ENCODE measurements at places on chromosomes 6 and 20.

GRCh38 chr6:122484760-122485159 is 13.2 kb upstream of the SERINC1 start:
- H3K4me3 ChIP-seq, result no peak overlapping the region
- no peaks in the 10 kb centered on the region for H3K36me3 ChIP-seq
- DNase-seq, result no peak

- H3K4me3 ChIP-seq, result no peak overlapping the region
- no peak for DNase-seq
- H3K27me3 ChIP-seq, result no peaks in the 10 kb centered on the region
- no peak overlapping the region for H3K27ac ChIP-seq
Measured at GRCh38 chr20:50506270-50506579, 4.0 kb upstream of the PTPN1 start.

GRCh38 chr6:45630801-45631200 is 253.1 kb upstream of the SUPT3H start:
- no peak overlapping the region for H3K27ac ChIP-seq
- H3K27me3 ChIP-seq, result no peaks in the 10 kb centered on the region
- DNase-seq, result no peak
- no peaks in the 10 kb centered on the region for H3K36me3 ChIP-seq
- H3K4me3 ChIP-seq, result no peak overlapping the region

DNA sequence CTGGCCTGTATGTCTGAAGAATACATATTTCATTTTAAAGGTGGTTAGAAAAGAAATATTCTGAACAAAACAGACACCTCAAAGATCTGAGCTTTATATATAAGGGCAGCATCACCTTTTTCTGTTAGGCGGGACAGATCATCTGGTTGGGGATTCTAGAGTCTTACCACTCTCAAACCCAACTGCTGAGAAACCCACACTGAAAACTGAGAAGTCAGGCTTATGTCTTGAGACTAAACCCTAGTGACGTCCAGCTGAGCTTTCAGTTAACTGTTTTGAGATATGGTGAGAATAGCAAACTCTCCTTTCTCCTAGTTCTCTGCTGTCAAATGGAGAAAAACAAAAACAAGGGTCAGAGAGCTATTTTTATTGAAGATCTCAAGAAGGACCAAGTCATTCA is 63.7 kb upstream of the CCN6 start:
- no peak overlapping the region for H3K27ac ChIP-seq
- no peak overlapping the region for H3K4me3 ChIP-seq
- H3K4me1 ChIP-seq, result no peaks in the 10 kb centered on the region
- DNase-seq, result no peak
- no peaks in the 10 kb centered on the region for H3K27me3 ChIP-seq
- H3K36me3 ChIP-seq, result no peaks in the 10 kb centered on the region

DNA sequence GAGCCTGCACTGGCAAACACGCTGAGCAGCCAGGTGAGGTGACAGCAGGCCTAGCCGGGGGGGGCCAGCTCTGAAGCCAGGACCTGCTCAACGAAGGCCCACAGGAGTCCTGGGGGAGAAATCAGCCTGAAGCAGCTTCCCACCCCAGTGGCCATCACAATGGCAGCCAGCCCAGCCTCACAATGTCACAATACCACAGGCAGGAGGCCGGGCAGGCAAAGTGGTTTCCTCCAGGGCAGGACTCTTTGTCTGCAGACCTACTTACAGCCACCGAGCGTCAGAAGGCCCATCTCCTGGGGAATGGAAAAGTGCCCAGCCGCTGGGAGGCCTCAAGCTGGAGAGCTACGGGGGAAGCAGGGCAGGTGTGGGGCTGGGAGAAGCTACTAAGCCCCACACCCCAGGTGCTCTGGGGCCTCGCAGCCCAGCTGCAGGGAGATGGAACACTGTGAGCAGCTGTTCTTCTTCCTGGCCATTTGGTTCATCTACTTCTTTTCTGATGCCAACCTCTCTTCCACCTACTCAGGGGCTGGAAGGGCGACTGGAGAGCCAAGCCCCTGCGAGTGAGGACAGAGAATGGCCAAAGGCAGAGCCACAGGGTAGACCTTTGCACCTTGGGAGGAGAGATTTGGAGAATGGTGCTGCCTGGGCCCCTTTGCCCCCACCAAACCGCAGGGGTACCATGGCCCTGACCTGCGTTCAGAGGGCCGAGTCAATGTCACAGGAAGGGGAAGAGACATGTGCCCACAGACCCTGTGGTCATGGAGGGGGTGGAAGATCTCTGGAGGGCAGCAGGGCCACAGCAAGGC is 22.3 kb upstream of the AVP start:
- no peak overlapping the region for H3K4me3 ChIP-seq
- no peaks in the 10 kb centered on the region for H3K27me3 ChIP-seq
- peaks cover 18% of the 10 kb centered on the region for H3K36me3 ChIP-seq
- DNase-seq, result no peak

DNA sequence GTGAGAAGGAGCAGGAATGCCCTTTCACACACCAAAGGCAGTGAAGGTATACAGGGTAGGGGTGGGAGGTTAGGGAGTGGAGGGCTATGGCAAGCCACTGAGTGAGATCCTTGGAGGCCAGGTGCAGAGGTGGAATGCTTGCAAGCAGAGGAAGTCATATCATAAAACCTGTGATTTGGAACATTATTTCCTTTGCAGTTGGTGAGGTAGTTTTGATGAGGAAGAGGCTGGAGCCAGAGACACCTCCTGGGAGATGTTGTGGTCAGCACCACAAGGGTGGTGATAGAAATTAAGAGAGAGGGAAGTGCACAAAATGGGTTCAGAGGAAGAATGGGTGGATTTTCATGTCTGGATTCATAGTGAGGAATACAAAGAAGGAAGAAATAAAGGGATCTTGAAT is 73.0 kb downstream of the PLCB4 start:
- H3K27ac ChIP-seq, result no peak overlapping the region
- H3K27me3 ChIP-seq, result no peaks in the 10 kb centered on the region
- H3K4me3 ChIP-seq, result no peak overlapping the region
- H3K36me3 ChIP-seq, result no peaks in the 10 kb centered on the region

GRCh38 chr20:38728911-38729642 is 4.8 kb downstream of the SLC32A1 start:
- no peak for DNase-seq
- no peaks in the 10 kb centered on the region for H3K4me1 ChIP-seq
- H3K4me3 ChIP-seq, result no peak overlapping the region
- H3K27ac ChIP-seq, result no peak overlapping the region
- H3K36me3 ChIP-seq, result no peaks in the 10 kb centered on the region

GRCh38 chr20:59605601-59606364 is 1.4 kb downstream of the PHACTR3 start:
- no peak overlapping the region for H3K27ac ChIP-seq
- no peak overlapping the region for H3K4me3 ChIP-seq
- DNase-seq, result no peak
- peaks cover 5% of the 10 kb centered on the region for H3K4me1 ChIP-seq

DNA sequence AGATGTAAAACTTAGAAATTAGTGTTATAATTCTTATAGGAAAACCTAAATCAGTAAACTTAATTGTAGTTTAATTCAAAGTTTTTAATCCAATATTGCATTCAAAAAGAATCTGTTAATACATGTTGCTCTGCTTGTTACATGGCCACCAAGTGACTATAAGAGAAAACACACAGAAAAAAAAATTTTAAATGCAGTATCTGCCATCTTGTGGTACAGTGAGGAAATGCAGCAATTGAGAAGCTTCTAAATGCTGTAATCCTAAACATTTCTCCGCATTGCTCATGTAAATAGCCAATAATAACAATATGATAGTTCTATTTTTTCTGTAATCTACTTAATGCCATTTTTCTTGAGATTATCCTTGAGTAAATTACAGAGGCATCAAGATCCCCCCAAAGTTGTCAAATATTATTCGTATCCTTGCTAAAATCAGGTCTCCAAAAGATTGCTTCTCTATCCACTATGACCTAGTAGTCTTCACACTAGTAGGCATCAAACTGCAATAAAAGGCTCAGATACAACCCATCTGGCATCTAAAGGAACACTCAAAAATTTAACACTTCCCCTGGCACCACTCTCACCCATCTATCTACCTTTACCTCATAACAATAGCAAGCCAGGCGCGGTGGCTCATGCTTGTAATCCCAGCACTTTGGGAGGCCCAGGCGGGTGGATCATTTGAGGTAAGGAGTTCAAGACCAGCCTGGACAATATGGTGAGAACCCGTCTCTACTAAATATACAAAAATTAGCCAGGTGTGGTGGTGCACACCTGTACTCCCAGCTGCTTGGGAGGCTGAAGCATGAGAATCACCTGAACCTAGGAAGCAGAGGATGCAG is 34.6 kb downstream of the HDAC2 start:
- H3K4me1 ChIP-seq, result no peaks in the 10 kb centered on the region
- H3K36me3 ChIP-seq, result peaks cover 3% of the 10 kb centered on the region
- DNase-seq, result no peak
- H3K27ac ChIP-seq, result no peak overlapping the region
- no peak overlapping the region for H3K4me3 ChIP-seq

DNA sequence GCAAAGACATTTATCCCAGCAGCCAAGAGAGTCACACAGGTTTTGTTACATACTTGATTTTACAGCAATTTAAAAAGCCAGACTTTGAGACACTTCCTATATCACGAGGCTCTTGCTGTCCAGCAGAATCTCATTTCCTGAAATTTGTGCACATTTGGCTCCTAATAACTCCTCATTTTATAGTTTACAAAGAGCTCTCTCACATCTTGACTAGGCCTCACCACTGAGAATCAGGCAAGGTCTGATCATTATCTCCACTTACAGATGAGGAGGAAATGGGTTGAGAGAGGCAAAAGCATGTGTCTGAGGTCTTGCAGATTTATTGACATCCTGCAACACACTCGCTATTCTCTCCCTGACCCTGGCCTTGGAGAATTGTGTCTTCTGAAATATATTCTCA is 426.8 kb downstream of the MAFB start:
- DNase-seq, result no peak
- H3K27me3 ChIP-seq, result no peaks in the 10 kb centered on the region
- H3K27ac ChIP-seq, result no peak overlapping the region
- H3K4me1 ChIP-seq, result no peaks in the 10 kb centered on the region

DNA sequence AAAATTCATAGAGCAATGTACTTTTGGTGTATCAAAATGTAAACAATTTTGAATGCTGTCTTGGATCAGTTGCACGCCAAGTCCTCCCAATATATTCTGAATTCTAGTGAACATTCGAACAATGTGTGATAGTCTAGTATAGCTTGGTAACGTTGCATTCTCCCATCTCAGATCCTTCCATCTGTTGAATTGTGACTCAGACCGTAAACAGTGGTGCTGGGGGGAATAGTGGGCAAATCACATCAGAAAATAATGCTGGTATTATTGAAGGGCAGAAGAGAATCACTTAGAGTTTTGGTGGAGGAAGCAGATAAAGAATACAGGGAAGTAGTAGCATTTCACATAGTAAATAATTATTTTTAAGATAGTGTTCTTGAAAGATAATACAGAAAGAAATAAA is 45.7 kb upstream of the PBOV1 start:
- H3K4me1 ChIP-seq, result no peaks in the 10 kb centered on the region
- no peak overlapping the region for H3K27ac ChIP-seq
- no peak for DNase-seq
- H3K4me3 ChIP-seq, result no peak overlapping the region
- no peaks in the 10 kb centered on the region for H3K36me3 ChIP-seq

GRCh38 chr6:77341058-77341986 is 122.0 kb downstream of the HTR1B start:
- no peaks in the 10 kb centered on the region for H3K27me3 ChIP-seq
- H3K36me3 ChIP-seq, result no peaks in the 10 kb centered on the region
- H3K27ac ChIP-seq, result no peak overlapping the region
- peaks cover 5% of the 10 kb centered on the region for H3K4me1 ChIP-seq
- DNase-seq, result no peak

DNA sequence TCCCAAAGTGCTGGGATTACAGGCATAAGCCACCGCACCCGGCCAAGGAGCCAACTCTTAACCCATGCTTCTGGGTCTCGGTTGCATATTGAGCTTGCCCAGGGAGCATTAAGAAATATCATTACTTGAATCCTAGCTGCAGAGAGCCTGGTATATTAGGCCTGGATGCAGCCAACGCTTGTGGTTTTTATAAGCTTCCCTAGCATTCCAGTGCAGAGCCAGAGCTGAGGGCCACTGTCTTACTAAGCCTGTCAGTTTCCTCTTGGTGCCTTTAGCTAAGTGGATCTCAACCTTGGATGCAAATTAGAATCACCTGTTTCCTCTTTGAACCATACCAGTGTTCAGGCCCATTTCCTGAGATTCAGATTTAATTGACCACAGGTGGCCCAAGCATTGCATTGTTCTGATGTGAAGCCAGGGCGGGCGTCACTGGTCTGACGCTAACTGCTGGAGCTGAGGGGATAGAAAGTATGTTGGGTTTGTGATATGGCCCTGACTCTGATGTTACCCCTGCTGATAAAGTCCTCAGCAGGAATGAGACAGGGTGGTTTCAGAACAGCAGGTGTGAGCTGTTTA is 76.3 kb downstream of the BTBD3 start:
- no peak for DNase-seq
- no peaks in the 10 kb centered on the region for H3K27me3 ChIP-seq
- no peak overlapping the region for H3K27ac ChIP-seq
- H3K4me3 ChIP-seq, result no peak overlapping the region
- H3K36me3 ChIP-seq, result no peaks in the 10 kb centered on the region

- H3K4me1 ChIP-seq, result no peaks in the 10 kb centered on the region
- H3K27me3 ChIP-seq, result no peaks in the 10 kb centered on the region
- H3K27ac ChIP-seq, result no peak overlapping the region
- no peak overlapping the region for H3K4me3 ChIP-seq
Measured at GRCh38 chr6:131208787-131209186, 73.5 kb downstream of the AKAP7 start.

- H3K27ac ChIP-seq, result no peak overlapping the region
- H3K36me3 ChIP-seq, result no peaks in the 10 kb centered on the region
- H3K27me3 ChIP-seq, result no peaks in the 10 kb centered on the region
- DNase-seq, result no peak
- no peaks in the 10 kb centered on the region for H3K4me1 ChIP-seq
- no peak overlapping the region for H3K4me3 ChIP-seq
Measured at GRCh38 chr6:31086788-31087440, 25.5 kb downstream of the C6orf15 start.

GRCh38 chr6:158818581-158819212 is 471 bp downstream of the EZR start:
- H3K4me1 ChIP-seq, result peaks cover 11% of the 10 kb centered on the region
- H3K27ac ChIP-seq, result peak overlapping the region; percentile 89
- H3K4me3 ChIP-seq, result peak overlapping the region; percentile 86
- no peaks in the 10 kb centered on the region for H3K27me3 ChIP-seq
- DNase-seq, result no peak

- peaks cover 4% of the 10 kb centered on the region for H3K36me3 ChIP-seq
- DNase-seq, result no peak
- H3K27me3 ChIP-seq, result no peaks in the 10 kb centered on the region
- H3K4me3 ChIP-seq, result no peak overlapping the region
Measured at GRCh38 chr6:108068182-108068581, 6.4 kb downstream of the OSTM1 start.

GRCh38 chr6:147699637-147700036 is 191.1 kb downstream of the SAMD5 start:
- H3K4me1 ChIP-seq, result peaks cover 8% of the 10 kb centered on the region
- DNase-seq, result no peak
- H3K27ac ChIP-seq, result no peak overlapping the region
- no peaks in the 10 kb centered on the region for H3K27me3 ChIP-seq
- no peaks in the 10 kb centered on the region for H3K36me3 ChIP-seq

- no peak overlapping the region for H3K27ac ChIP-seq
- no peaks in the 10 kb centered on the region for H3K27me3 ChIP-seq
- DNase-seq, result no peak
- H3K4me3 ChIP-seq, result no peak overlapping the region
- no peaks in the 10 kb centered on the region for H3K36me3 ChIP-seq
Measured at GRCh38 chr6:123089226-123089625, 93.2 kb downstream of the CLVS2 start.

- peak overlapping the region; percentile 91 for H3K4me3 ChIP-seq
- no peaks in the 10 kb centered on the region for H3K36me3 ChIP-seq
- H3K27ac ChIP-seq, result no peak overlapping the region
- no peak for DNase-seq
Measured at GRCh38 chr6:30007132-30007764, 53.8 kb upstream of the POLR1H start.

GRCh38 chr20:18609741-18610140 is 21.9 kb downstream of the DTD1 start:
- H3K27me3 ChIP-seq, result no peaks in the 10 kb centered on the region
- no peak overlapping the region for H3K27ac ChIP-seq
- H3K4me1 ChIP-seq, result peaks cover 5% of the 10 kb centered on the region

All from thoracic aorta (tissue), 2 donors.